ENCODE measurements at places on chromosomes 3 and 15. TPM values are rescaled to one million over a fixed set of nuclear protein-coding genes. Genes with fewer than 3 reads are reported as not detected.

The EPB42 gene
- total RNA-seq: not detected

The OIP5 gene
- 30.9 TPM for total RNA-seq

The PIK3CA gene
- total RNA-seq: 9.8 TPM

The VPS39 gene
- total RNA-seq: 43.7 TPM

The CYP8B1 gene
- total RNA-seq: not detected

The ATP13A4 gene
- 0.13 TPM for total RNA-seq

The SERPINI1 gene
- total RNA-seq: 5.8 TPM

The UPK1B gene
- total RNA-seq: 0.33 TPM

DNA sequence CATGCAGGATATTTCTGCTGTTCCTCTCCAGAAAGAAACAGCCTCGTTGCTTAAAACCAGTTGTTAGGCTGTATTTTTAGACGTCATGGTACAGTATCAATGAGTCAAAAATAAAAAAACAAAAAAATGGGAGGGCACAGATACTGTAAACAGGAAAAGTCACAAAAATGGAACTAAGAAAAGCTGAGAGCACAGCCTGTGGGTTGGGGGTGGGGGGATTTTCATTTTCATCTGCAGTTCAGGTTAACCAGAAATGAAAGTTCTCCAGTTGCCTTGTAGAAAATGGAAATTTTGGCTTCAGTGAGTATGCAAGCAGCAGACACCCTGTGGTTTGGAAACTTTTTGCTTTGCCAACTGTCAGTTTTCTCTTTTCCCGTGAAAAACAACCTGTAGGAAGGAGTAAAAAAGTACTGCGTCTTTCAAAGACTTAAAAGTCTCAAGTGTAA lies 59.0 kb downstream of the FRMD4B start:
- H3K27ac ChIP-seq: no peak overlapping the region

DNA sequence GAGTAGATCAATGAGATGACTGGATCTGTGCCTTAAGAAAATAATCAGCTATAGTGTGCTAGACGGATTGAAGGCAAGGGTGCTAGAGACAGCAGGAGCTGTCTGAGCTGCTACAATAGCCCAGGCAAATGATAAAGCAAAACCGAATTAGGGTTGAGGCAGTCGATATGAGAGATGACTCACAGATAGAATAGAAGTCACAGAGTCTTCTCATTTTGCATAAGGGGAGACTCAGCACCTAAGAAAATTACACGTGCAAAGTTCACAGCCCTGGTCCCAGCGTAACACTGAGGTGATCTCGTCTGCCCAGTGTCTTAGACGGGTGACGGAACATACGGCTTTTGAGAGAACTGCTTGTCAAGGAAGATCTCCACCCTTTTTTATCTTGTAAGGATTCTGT lies 11.6 kb downstream of the LPP start:
- H3K4me3 ChIP-seq: no peak overlapping the region
- H3K27ac ChIP-seq: no peak overlapping the region
- H3K4me1 ChIP-seq: peaks cover 2% of the 10 kb centered on the region
- H3K27me3 ChIP-seq: no peaks in the 10 kb centered on the region

DNA sequence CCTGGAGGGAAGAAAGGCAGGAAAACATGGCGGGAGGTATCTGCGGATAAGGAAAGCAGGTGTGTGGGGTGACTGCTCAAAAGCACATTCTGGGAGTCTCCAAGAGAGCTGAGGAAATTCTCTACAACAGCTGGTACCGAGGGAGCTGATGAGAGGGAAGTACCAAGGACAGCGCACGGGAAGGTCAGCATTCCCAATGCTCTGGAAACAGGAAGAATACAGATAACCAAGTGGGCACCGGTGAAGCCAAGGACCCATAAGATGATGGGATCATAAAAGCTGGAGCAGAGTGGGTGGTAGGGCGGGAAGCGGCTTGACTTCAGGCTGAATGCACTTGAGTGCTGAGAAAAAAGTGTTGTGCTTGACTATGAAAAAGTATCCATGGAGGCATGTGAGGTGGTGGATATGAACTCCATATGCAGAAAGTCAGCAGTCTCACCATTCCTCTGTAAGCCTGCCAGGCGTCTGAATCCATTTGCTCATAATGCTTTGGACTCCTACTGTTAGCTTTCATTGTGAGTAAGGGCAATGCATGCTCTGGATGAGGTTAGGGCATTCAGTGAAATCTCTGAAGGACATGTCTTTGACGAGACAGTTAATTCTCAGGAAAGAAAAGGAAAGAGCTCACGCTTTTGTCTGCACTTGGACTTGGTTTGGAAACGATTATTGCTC lies 215.5 kb downstream of the NR1D2 start:
- no peak overlapping the region for H3K4me3 ChIP-seq
- peaks cover 5% of the 10 kb centered on the region for H3K4me1 ChIP-seq
- no peaks in the 10 kb centered on the region for H3K27me3 ChIP-seq
- peak; percentile 57 for DNase-seq
- no peak overlapping the region for H3K27ac ChIP-seq

DNA sequence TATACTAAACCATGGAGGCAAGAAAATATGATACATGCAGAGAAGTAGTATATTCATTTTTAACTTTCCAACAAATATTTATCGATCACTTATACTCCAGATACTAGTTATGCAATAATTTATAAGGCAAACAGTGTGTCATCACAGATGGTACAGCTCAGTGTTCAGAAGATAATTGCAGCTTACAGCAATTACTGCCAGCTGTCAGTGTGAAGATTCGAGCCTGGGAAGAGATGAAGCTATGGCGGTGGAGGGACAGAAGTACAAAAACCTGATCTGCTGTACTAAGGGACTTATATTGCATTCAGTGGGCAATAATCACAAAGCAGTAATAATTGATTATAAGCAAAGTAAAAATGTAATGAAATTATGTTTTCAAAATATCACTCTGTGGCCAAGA lies 170.6 kb upstream of the EPHA3 start:
- H3K27me3 ChIP-seq: no peaks in the 10 kb centered on the region
- no peak overlapping the region for H3K27ac ChIP-seq
- no peak for DNase-seq
- no peaks in the 10 kb centered on the region for H3K4me1 ChIP-seq
- H3K36me3 ChIP-seq: no peaks in the 10 kb centered on the region
- no peak overlapping the region for H3K4me3 ChIP-seq

DNA sequence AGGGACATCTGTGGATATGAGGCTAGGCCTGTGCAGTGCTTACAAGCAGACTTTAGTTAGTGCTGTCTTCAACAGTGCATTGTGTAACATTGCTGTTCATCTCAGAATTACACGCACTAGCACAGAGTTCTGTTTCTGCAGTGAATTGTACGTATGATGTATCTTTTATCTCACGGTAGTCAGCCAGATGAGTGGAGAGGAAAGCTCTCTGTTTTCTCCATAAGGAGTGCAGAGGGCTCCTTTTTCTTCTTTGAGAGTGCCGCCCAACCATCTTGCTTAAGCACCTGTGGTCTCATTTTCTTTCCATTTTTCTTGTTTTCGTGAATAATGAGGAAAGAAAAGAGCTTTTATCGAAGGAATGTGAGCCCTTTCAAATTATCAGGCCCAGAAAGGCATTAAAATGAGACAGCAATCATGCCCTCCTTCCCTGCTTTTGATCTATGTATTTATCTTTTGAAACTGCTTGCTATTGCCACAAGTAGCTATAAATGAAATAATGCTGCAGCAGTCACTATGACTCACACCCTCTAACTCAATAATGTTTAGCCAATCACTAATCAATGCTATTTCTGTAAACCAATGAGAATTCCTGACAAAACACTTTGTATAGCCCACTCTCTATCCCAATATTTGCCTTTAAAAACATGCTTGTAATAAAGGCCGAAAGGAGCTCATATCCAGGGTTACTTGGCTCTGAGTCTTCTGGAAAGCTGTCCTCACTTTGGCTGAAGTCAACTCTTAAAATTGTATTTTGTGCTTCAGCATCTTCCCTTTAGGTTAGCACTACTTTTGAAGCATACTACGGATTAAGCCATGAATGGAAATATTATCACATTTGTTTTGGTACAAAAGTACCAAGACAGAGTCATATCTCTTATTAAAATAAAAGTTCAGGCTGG lies 226.0 kb upstream of the P2RY1 start:
- H3K27me3 ChIP-seq: no peaks in the 10 kb centered on the region
- DNase-seq: no peak
- no peak overlapping the region for H3K4me3 ChIP-seq
- H3K4me1 ChIP-seq: peaks cover 12% of the 10 kb centered on the region
- H3K36me3 ChIP-seq: peaks cover 13% of the 10 kb centered on the region

GRCh38 chr3:33758281-33758680 lies 40.1 kb upstream of the PDCD6IP start:
- no peak for DNase-seq
- peaks cover 16% of the 10 kb centered on the region for H3K36me3 ChIP-seq
- no peaks in the 10 kb centered on the region for H3K27me3 ChIP-seq
- H3K27ac ChIP-seq: no peak overlapping the region
- no peaks in the 10 kb centered on the region for H3K4me1 ChIP-seq
- no peak overlapping the region for H3K4me3 ChIP-seq

GRCh38 chr3:52017586-52017985 lies 21.9 kb upstream of the RPL29 start:
- H3K4me1 ChIP-seq: no peaks in the 10 kb centered on the region
- no peak overlapping the region for H3K4me3 ChIP-seq
- no peak for DNase-seq
- H3K36me3 ChIP-seq: no peaks in the 10 kb centered on the region

DNA sequence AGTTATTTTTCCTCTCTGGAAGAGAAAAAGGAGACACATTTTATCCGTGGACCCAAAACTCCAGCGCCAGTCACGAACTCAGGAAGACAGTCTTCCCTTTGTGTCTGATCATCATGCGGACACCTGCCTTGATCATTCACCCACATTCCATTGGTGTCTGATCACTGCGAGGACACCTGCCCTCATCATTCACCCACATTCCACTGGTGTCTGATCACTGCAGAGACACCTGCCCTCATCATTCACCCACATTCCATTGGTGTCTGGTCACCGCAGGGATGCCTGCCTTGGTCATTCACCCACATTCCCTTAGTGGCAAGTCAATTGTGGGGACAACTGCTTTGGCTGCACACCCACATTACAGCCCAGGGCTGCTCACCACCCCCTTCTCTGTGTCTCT lies 148.9 kb downstream of the ROBO1 start:
- DNase-seq: no peak
- no peaks in the 10 kb centered on the region for H3K4me1 ChIP-seq
- peaks cover 16% of the 10 kb centered on the region for H3K36me3 ChIP-seq
- H3K27ac ChIP-seq: no peak overlapping the region

- 0 out of 2 replicates have a peak, but pooled peaks cover 3% of the 10 kb centered on the region for H3K4me1 ChIP-seq
- peaks cover 10% of the 10 kb centered on the region for H3K36me3 ChIP-seq
- no peaks in the 10 kb centered on the region for H3K27me3 ChIP-seq
- DNase-seq: no peak
- H3K27ac ChIP-seq: no peak overlapping the region
- no peak overlapping the region for H3K4me3 ChIP-seq
Measured at GRCh38 chr3:140216249-140216648, 281.3 kb downstream of the CLSTN2 start.

GRCh38 chr3:65466300-65466988 lies 572.3 kb downstream of the MAGI1 start:
- no peaks in the 10 kb centered on the region for H3K27me3 ChIP-seq
- no peak overlapping the region for H3K27ac ChIP-seq
- H3K4me3 ChIP-seq: no peak overlapping the region
- peak; percentile 72 for DNase-seq
- peaks cover 26% of the 10 kb centered on the region for H3K36me3 ChIP-seq
- peaks cover 4% of the 10 kb centered on the region for H3K4me1 ChIP-seq

GRCh38 chr3:98038286-98038685 lies 3.2 kb upstream of the GABRR3 start:
- H3K27me3 ChIP-seq: no peaks in the 10 kb centered on the region
- no peak overlapping the region for H3K27ac ChIP-seq
- no peaks in the 10 kb centered on the region for H3K4me1 ChIP-seq
- no peak overlapping the region for H3K4me3 ChIP-seq
- no peak for DNase-seq

DNA sequence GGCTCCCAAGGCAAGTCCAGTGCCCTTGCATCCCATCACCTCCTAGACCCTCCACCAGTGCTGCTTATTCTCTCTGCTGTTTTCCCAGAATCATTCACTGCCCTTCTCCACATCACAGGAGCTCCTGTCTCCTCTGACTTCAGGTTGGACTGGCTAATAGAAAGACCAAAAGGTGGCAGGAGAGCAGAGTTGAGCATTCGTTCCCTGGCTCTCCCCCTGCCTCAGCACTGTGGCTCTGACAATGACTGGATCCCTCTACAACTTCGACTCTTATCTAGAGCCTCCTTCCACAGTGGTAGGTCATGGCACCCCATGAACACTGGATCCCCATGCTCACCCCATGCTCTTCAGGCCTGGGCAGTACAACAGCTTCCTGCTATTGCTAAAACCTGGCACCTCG lies 243.6 kb downstream of the LRRN1 start:
- H3K27ac ChIP-seq: no peak overlapping the region
- H3K4me1 ChIP-seq: no peaks in the 10 kb centered on the region
- no peak overlapping the region for H3K4me3 ChIP-seq
- no peak for DNase-seq

DNA sequence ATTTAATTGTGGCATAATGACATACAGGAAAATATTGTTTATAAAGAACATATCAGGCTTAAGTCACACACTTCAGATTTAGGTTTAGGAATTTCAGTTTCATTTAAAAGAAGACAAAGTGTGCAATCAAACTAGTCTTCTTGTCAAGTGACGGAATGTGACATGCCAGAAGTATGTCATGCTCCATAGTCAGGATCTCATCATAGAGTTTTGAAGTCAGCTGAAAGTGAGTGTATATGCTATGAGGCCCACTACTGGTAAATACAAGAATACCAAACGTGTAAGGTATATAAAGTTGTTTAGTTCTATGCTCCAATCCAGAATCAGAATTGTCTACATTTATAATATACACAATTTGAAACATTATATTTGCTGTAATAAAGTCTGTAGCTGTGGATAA lies 988.4 kb downstream of the TBL1XR1 start:
- no peak overlapping the region for H3K4me3 ChIP-seq
- H3K36me3 ChIP-seq: peaks cover 7% of the 10 kb centered on the region
- DNase-seq: no peak
- H3K27me3 ChIP-seq: no peaks in the 10 kb centered on the region
- H3K4me1 ChIP-seq: no peaks in the 10 kb centered on the region
- H3K27ac ChIP-seq: no peak overlapping the region

- no peak for DNase-seq
- H3K27ac ChIP-seq: no peak overlapping the region
- no peaks in the 10 kb centered on the region for H3K36me3 ChIP-seq
- no peaks in the 10 kb centered on the region for H3K4me1 ChIP-seq
Measured at GRCh38 chr3:6229778-6230410, 631.0 kb upstream of the GRM7 start.

DNA sequence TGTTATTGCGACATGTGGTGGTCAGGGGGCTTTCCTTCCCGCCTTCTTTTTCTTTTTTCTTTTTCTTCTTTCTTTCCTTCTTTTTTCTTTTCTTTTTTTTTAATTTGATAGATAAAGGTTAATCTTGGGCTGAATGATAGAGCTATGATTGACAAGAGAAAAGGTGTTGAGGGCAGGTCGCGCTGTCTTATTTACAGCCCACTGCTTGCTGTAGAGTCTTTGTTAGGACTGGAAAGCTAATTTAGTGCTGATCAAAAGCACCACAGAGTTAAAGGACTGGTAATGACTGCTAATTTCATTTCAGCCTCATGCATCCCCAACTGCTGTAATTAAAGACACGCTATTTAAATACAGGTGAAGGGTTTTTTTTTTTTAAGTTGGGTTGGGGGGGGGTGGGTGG lies 10.6 kb upstream of the SOX2 start:
- H3K4me3 ChIP-seq: peak overlapping the region; percentile 51
- DNase-seq: no peak
- H3K27me3 ChIP-seq: peaks cover 16% of the 10 kb centered on the region
- peaks cover 9% of the 10 kb centered on the region for H3K4me1 ChIP-seq
